ENCODE measurements at places on chromosomes 7 and 10. TPM values are rescaled to one million over a fixed set of nuclear protein-coding genes. Genes with fewer than 3 reads are reported as not detected.

Gene ARHGEF35
- total RNA-seq = 9.7 TPM

Gene TFPI2
- total RNA-seq = 1.7 TPM

Gene EN2
- 0.45 TPM for total RNA-seq

Gene MYL10
- not detected for total RNA-seq

Gene ZNF425
- 2.8 TPM for total RNA-seq

Gene TMEM270
- total RNA-seq = not detected

Gene AKR1C3
- 6.5 TPM for total RNA-seq

Gene HTRA1
- 61.8 TPM for total RNA-seq

Gene ZNF800
- total RNA-seq = 33.9 TPM

Gene HDAC9
- 8.3 TPM for total RNA-seq

Gene TBXAS1
- total RNA-seq = 19.3 TPM

Gene CDK1
- 5.7 TPM for total RNA-seq

Gene ADCK2
- 26.5 TPM for total RNA-seq

Gene POLR2J2
- total RNA-seq = 6.6 TPM

Gene SPDYE11
- total RNA-seq = not detected

Gene PLAU
- 7.1 TPM for total RNA-seq

Gene TMEM236
- total RNA-seq = 0.14 TPM

Gene ANXA8
- total RNA-seq = 8.2 TPM

Gene ADCYAP1R1
- total RNA-seq = 0.14 TPM

Gene XRCC2
- 0.91 TPM for total RNA-seq

Gene ADRA2A
- 12.3 TPM for total RNA-seq

Gene EBLN1
- total RNA-seq = 1.8 TPM

Gene INA
- total RNA-seq = 0.14 TPM

All from prostate gland (tissue), 2 donors.